Activated CD4-positive, alpha-beta memory T cell treated with anti-CD3 and anti-CD28 coated beads for 36 hours (primary cell): ENCODE measurements at places on chromosomes 2 and 18. TPM values are rescaled to one million over a fixed set of nuclear protein-coding genes. Genes with fewer than 3 reads are reported as not detected.
A peak's percentile ranks its signal among the peaks of the same experiment; 100 is the strongest.

DNA sequence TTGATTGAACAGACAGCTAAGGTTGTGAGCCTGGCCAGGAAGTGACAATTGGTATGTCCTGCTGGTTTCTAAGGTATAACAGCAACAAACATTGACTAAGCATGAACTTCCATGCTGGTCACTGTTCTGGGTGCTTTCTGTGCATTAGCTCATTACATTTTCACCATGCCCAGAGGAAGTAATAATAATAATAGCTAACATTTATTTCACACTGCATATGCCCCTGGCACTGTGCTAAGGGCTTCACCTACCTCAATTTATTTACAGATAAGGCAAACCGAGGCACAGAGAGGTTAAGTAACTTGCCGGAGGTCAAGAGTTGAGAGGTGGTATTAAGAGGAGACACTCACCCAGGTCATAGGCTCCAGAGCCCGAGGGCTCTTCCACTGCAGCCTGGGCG lies 113.6 kb downstream of the PDCL3 start:
- no peaks in the 10 kb centered on the region for H3K36me3 ChIP-seq
- no peak overlapping the region for H3K4me3 ChIP-seq
- no peak overlapping the region for H3K27ac ChIP-seq
- no peak for DNase-seq

- DNase-seq, result no peak
- no peak overlapping the region for H3K4me3 ChIP-seq
- H3K27ac ChIP-seq, result no peak overlapping the region
- peaks cover 44% of the 10 kb centered on the region for H3K4me1 ChIP-seq
Measured at GRCh38 chr2:156326526-156327095, 5.9 kb downstream of the NR4A2 start.

GRCh38 chr2:198700319-198700718 lies 757.4 kb downstream of the SATB2 start:
- DNase-seq, result no peak
- H3K4me1 ChIP-seq, result no peaks in the 10 kb centered on the region
- no peak overlapping the region for H3K27ac ChIP-seq
- no peaks in the 10 kb centered on the region for H3K27me3 ChIP-seq
- H3K36me3 ChIP-seq, result no peaks in the 10 kb centered on the region
- H3K4me3 ChIP-seq, result no peak overlapping the region

DNA sequence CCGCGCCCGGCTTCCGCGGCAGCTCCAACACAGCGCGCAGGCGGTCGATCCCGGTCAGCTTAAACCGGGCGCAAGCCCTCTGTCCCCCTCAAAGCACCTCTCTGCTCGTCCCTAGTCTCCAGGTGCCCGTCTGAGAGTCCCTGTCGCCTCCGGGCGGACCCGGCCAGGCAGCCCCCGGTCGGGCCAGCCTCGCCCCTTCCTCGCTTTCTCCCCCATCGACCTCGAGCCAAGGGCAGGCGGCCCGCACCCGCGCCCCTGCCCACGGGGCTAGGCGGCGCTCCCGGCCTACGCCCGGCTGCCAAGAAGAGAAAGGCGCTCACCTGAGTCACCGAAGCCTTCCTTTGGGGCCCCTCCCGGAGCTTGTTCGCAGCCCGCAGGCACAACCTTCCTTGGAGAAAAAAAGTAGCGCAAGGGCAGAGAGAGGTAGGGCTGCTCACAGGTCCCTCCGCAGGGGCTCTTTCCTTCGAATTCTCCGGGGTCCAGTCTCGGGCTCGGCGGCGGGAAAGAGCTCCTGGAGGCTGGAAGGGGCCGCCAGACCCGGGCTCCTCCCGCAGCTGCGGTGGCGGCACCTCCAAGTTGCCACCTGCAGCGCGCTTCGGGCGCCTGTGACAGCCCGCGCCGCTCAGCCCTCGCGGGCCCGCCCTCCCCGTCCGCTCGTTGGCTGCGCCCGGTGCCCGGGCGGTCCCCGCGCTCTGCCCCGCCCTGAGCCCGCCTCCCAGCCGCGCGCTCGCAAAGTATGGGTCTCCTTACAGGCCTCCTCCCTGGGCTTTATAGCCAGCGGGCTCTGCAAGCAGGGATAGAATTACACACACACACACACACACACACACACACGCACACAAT lies 86.5 kb upstream of the EPB41L3 start:
- H3K27me3 ChIP-seq, result peaks cover 27% of the 10 kb centered on the region
- H3K4me3 ChIP-seq, result no peak overlapping the region
- no peak overlapping the region for H3K27ac ChIP-seq
- no peaks in the 10 kb centered on the region for H3K36me3 ChIP-seq
- DNase-seq, result peak; percentile 49

DNA sequence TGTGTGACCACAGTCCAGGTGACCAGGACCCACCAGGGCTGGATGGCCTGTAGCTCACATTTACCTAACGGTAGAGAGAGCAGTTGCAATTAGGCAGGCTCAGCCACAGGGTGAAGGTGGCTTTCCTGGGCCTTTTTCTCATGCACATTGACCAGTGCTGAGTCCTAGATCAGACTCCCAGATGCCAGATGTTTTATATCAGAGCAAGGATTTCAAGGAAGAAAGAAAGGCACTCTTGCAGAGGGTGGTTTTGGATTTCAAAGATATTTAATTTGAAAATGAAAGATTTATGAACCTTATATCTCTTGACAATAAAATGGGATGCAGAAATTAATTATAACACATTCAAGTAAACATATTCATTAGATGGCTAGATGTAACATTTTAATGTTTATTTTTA lies 694.2 kb upstream of the GYPC start:
- H3K27me3 ChIP-seq, result no peaks in the 10 kb centered on the region
- no peak overlapping the region for H3K4me3 ChIP-seq
- H3K36me3 ChIP-seq, result no peaks in the 10 kb centered on the region

DNA sequence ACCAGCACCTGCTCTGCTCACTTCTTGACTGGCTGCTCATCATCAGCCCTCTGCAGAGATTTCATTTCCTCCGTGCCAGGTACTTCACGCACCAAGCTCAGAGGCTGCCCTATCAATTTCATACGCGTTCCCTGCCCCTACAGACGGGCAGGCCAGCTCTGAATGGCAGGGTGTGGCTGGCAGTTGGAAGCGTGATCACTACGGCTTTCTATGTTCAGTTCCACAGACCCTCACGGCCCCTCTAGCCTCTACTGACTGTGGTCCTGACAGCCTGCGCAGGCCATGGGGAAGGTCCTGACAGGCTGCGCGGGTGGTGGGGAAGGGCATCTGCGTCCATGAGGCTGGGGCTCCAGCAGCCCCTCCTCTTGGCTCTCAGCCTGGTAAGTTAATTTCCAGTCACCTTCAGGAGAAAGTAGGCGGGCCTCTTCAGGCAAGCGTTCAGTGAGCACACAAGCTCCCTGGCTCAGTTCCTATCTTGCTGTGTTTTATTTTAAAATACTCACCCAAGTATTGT lies 154.8 kb downstream of the ZNF236 start:
- H3K27me3 ChIP-seq, result no peaks in the 10 kb centered on the region
- peaks cover 2% of the 10 kb centered on the region for H3K36me3 ChIP-seq
- H3K4me1 ChIP-seq, result no peaks in the 10 kb centered on the region
- DNase-seq, result no peak
- H3K27ac ChIP-seq, result no peak overlapping the region
- no peak overlapping the region for H3K4me3 ChIP-seq

DNA sequence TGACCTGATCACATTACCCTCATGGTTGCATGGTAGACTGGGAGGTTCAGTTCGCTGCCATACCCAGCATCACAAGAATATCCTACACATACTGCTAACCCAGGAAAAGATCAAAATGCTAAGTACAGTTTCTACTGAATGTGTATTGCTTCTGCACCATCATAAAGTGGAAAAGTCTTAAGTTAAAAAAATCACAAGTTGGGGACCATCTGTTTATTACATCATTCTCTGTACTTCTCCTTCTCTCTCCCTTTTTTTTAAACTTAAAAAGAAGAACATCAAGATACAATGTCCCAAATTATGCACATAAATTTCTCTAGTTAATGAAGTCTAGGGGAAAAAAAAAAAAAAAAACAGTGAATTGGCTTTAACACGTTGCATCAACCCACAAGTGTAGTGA lies 43.3 kb downstream of the NBAS start:
- H3K4me3 ChIP-seq, result no peak overlapping the region
- H3K27me3 ChIP-seq, result no peaks in the 10 kb centered on the region
- no peak overlapping the region for H3K27ac ChIP-seq
- no peaks in the 10 kb centered on the region for H3K4me1 ChIP-seq
- DNase-seq, result no peak

GRCh38 chr2:201992960-201993359 lies 40.7 kb upstream of the FZD7 start:
- no peak overlapping the region for H3K27ac ChIP-seq
- no peaks in the 10 kb centered on the region for H3K36me3 ChIP-seq

Gene VAMP5
- 51.9 TPM for total RNA-seq

Gene POTEI
- total RNA-seq, result not detected

Gene DIPK1C
- not detected for total RNA-seq

Gene SERPINB3
- not detected for total RNA-seq

Gene RND3
- not detected for total RNA-seq
